ENCODE measurements at places on chromosomes 7 and 10. TPM values are rescaled to one million over a fixed set of nuclear protein-coding genes. Genes with fewer than 3 reads are reported as not detected.
A peak's percentile ranks its signal among the peaks of the same experiment; 100 is the strongest.

Gene VAX1
- total RNA-seq, result not detected

Gene MOGAT3
- total RNA-seq, result not detected

GRCh38 chr10:78038791-78039547, 5.3 kb downstream of the RPS24 start:
- DNase-seq, result no peak

- DNase-seq, result no peak
Observed at GRCh38 chr7:117871401-117871777, 1.9 kb downstream of the CTTNBP2 start.

Gene PHYHIPL
- total RNA-seq, result not detected

GRCh38 chr10:22346096-22346661, 883 bp downstream of the SPAG6 start:
- DNase-seq, result no peak

- no peak for DNase-seq
Observed at GRCh38 chr10:4427532-4427931, 398.5 kb upstream of the AKR1E2 start.

GRCh38 chr10:59805014-59805413, 51.8 kb upstream of the MRLN start:
- peak; percentile 25 for DNase-seq

- no peak for DNase-seq
Observed at GRCh38 chr7:131726686-131727085, 170.3 kb upstream of the PODXL start.

Gene ASZ1
- not detected for total RNA-seq

Gene TMEM209
- 14.9 TPM for total RNA-seq

Gene CYP3A4
- total RNA-seq, result not detected

DNA sequence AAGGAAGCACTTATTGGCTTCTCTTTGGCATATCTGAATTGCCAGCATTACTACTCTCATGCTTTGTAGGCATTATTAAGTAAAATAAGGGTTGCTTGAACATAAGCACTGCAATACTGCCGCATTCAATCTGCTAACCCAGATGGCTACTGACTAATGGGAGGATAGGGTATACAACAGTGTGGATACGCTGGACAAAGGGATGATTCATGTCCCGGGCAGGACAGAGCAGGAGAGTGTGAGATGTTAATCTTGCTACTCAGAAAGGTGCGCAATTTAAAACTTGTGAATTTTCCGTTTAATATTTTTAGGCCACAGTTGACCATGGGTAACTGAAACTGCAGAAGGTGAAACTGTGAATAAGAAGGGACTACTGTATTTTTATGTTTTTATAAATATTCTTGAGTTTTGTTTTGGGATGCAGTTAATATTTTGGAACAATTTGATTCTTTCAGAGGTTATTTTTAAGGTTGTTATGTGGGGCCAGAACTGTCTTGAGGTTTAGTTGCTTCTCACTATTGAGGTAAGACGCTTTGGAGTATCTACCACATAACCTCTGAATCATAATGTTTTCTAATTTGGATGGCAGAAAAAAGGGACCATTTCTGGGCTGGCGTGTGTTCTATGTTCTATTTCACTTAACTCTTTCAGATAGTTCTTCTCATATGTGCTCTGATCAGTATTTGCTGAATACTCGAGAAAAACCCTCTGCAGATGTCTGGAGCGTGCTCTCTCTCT, 75.7 kb upstream of the SYPL1 start:
- DNase-seq, result peak; percentile 11

DNA sequence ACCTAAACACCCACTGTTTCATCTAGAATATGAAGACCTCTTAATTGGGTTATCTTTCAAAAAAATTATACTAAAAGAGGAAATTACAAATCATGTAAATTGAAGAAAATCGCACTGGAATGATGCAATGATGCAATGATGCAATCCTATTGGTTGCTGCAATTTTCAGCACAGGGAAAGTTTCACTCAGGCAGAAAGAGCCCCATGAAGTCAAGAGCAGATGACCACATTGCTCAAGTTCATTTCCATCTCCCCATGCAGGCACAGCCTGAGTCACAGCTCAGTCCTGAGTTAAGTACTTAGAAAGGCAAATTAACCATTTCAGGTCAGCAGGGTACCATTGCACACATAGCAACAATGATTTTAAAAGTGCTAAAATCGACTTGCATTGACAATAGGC, 180.3 kb upstream of the MYO3A start:
- no peak for DNase-seq

Gene TET1
- 3.5 TPM for total RNA-seq

DNA sequence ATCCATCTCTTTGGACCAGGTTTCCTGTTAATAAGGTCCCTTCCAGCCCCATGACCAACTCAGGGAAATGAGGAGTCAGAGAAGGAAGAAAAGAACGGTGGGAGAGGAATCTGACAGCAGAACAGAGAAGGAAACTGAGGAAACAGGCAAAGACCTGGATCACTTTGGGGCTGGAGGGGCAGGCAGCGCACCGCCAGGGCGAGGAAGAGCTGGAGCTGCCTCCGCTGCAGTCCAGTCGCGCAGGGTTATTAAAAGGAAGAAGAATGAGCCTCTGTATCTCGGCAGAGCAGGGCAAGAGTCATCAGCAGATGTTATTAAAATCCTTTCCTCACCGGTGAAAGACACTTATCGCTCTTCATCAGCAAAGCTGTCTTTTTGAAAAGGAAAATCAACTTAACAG, 37.7 kb upstream of the R3HCC1L start:
- no peak for DNase-seq

Gene CCDC126
- 14.9 TPM for total RNA-seq

DNA sequence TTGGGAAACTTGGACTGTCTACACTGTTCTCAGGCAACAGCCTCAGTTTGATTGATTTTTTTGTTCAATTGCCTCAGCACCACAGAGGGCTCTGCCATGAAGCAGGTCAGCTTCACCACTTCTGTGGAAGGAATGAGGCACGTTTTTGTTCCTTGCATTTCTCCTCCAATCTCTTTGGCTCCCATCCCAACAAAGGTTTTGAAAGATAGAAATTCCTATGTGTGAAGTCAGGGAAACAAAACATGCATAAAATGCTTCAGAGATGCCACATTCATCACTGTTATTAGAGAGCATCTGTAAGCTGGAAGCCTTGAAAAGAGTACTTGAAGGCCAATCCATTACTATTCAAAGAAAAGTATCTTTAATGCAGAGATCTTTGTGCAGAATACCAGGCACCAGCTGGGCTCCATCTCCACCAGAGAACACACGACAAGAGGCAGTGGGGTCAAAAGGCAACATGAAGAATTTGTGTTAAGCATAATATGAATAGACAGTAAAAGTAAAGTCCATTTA, 249.1 kb upstream of the LYZL1 start:
- peak; percentile 79 for DNase-seq

DNA sequence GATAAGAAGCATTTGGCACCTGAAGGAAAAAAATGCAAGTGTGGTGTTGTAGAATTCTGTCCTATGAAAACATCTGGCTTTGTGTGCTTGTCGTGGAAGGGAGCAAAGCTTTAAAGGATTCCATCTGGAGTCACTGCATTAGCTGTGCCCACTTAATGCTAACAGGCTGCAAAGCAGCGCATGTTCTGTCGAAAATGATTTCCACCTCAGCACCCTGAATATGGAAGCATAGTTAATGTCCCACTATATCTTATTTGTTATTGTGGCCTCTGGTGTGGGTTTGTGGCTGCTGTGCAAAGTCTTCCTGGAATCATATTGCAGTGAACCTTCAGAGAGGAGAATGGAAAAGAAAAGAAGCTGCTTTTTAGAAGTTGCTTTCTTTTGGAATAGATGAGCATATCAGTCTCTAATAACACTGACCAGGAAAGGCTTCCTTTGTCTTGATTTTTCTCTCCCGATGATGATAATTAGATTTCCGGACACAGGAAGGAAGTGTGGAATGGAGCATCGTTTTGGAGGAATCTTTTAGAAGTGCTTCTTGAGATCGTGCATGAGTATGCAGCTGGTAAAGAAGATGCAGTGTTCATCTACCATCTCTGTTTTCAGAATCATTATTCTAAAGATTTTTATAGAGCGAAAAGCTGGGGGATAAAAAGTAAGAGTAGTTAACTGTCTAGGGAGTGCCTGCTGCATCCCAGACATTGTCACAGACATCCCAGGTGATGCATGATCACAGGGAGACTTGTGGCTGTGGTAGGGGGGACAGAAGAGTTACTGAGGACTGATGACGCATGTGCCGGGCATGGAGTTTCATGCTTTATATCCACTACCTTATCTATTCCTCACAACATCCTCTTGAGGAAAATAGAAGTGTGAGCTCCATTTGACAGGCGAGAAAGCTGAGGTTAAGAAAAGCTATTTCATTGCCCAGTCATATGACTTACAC, 54.6 kb downstream of the TEX36 start:
- no peak for DNase-seq

- DNase-seq, result no peak
Observed at GRCh38 chr7:96997512-96998032, 7.8 kb upstream of the DLX6 start.

DNA sequence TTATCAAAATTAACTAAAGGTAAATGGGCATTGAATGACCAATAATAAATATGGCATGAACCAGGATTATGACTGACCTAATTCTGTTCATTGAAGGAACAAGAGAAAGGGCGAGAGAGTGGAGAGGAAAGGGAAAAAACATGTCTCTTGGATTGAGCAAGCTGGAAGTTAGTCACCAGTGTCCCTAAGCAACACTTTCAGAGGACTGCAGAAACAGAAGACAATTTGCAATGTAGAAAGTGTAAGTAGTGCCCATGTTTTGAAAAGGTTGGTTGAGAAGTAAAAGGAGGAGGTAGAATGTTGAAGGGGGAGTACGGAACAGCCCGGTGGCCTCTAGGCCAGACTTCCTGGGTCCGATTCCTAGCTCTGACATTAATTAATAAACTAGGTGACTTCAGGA, 94.6 kb downstream of the FAS start:
- DNase-seq, result no peak

GRCh38 chr7:98079891-98080648, 26.6 kb upstream of the LMTK2 start:
- DNase-seq, result no peak
